ENCODE measurements at places on chromosomes 6 and 20. TPM values are rescaled to one million over a fixed set of nuclear protein-coding genes. Genes with fewer than 3 reads are reported as not detected.

DNA sequence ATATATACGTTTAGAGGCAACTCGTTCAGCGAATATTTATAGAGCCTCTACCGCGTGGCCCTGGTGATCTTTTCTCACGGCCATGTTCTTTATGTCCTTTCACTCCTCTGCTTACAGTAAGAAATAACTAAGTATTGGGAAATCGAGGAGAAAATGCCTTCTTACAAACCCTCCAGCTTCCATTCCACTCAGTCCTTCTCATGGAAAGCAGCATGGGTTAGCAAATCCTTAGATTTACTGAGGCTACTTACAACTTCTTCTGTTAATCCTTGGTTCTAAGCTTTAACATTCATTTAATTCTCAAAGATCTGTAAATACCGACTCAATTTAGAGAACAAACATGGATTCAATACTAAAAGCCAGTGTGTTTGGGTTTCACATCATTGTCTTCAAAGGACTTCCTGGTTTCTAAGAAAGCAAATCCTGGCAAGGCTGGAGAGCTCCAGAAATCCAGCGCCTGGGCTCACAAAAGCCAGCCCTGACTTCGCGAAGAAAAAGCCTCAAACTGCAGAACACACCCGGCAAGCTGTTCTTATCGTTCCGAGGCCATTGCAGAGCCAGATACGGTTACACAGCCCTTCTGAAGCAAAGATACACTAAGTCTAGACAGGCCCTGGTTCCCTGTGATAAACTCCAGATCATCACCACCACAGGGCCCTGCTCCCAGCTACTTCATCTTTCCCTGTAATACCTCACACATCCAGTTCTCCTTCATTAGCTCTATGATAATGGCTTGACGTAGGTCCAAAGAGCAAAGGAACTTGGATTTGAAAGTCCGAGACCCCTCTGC lies 19.2 kb downstream of the AGPAT4 start:
- DNase-seq, result no peak

DNA sequence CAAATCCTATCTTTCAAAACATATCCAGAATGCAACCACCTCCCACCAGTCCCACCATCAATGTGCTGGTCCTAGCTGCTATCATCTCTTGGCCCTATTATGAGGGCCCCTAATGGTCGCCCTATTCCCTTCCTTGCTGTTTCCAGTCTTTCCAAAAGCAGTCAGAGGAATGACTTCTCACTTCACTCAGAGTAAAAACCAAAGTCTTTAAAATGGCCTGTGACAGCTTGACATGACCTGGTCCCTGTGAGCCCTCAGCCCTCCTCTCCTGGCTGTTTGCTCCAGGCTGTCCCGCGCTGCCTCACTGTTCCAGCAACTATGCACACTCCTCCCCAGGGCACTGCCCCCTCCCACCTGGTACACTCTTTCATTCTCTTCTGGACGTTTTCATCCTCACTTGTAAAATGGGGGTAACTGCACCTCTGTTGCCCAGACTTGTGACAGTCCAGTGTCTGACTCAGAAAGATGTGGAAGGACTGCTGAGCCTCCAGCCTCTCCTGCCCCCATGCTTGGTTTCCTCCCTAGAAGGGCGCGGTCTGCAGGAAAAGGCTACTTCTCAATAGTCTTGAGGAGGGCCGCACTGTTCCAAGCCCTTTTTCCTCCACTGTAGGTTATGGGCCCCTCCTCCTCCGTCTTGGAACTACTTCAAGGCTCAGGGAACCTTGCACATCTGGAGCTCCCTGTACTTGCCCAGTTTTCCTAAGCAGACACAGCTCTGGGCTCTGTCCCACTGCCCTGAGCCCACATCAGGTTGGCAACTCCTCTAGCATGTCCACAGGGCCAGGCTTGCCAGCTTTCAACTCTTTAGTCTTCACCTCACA lies 64.7 kb downstream of the MYH7B start:
- DNase-seq, result no peak

- DNase-seq, result no peak
These were observed 38.1 kb upstream of the FAM135A start for GRCh38 chr6:70375166-70375565.

DNA sequence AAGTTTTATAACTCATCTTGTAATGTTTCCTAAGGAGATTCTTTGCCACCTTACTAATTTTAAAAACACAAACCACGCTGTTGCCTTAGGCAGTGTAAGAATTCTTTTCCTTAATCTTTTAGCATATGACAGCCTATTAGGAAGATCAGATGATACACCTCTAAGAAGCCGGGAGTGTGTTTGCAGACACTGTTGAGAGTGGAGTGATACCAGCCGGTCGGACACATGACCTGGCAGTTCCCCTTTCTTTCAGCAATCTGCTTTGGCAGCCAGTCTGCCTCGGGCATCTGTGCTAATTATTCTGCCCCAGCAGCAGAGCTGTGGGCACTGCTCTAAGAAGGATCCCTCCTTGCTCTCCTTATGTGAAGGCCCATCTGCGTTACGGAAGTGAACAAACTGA lies 50.9 kb downstream of the PLCB4 start:
- no peak for DNase-seq

DNA sequence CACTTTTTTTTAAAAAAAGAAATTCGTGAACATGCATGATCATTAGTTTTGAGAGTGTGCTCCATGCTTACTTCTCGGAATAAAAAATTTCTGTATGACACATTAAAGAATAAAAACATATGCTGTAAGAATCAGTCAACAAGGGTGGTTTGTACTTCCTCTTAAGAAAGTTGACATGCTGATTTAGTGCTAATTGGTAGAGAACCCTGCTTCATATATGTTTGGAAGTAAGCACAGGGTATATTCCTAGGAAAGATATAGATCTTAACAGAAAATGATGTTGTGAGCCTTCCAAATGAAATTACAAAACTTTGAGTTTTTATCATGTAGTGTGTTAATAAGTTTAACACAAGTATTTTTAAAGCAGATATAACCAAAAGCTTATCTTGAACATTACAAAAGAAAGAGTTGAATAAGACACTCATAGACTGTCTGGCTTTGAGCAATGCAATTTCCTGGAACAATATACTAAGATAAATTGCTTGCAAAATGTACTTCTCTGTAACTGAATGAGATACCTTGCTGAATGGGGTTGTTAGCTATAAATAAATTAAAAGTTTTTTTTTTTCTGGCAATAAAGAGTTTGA lies 13.8 kb upstream of the VIP start:
- no peak for DNase-seq

DNA sequence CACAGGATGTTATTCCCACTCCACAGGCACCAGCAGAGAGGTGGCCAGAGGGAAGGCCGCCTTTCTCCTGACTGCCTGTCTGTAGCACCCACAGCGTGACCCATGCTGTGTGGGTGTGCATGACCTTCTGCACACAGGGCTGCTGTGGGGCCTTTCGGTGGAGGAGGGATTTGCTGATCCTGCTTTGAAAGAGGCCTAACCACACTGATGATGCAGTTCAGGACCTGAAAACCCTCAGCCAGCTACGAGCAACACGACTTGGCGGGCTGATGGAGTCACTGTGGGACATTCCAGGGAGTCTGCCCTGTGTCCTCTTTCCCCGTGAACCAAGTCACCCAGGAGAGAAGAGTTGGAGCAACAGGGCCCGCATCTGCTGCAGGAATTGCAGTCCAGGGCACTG lies 49.1 kb downstream of the SYTL3 start:
- peak; percentile 77 for DNase-seq

GRCh38 chr20:34875642-34876405 lies 588 bp upstream of the ACSS2 start:
- DNase-seq, result peak; percentile 100

- DNase-seq, result no peak
These were observed 59.9 kb downstream of the TRAM2 start for GRCh38 chr6:52516943-52517342.

- no peak for DNase-seq
These were observed 21.0 kb upstream of the RNF217 start for GRCh38 chr6:124941259-124941658.

DNA sequence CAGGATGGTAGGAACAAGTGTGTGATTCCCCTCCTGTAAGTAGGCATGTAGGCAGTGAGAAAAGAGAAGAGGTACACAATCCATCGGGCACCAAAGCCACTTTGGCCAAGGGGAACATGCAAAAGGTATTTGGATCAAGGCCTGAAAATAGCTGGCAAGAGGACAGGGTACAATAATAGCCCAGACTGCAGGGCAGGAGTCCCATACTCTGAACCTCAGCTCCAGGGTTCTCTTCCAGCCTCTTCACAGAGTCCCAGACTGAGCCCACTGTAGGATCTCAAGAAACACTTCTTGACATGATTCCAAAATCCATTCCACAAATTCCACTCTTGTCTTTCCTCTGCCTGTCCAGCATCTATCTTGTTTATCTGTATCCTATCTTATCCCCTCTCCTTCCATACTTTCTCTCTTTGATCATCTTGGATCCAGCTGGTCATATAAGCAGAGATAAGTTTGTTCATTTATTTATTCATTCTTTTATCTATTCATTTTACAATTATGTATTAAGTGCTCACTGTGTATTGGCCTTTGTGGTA lies 19.7 kb downstream of the ACSS2 start:
- DNase-seq, result no peak

GRCh38 chr20:63049191-63049518 lies 42.4 kb upstream of the BHLHE23 start:
- no peak for DNase-seq

SEL1L2 gene
- not detected for total RNA-seq

ID1 gene
- total RNA-seq, result 196 TPM

THBS2 gene
- total RNA-seq, result 8.8 TPM

ADGRF1 gene
- total RNA-seq, result 9.9 TPM
